CD4-positive, alpha-beta T cell treated with Interleukin-10 for 1 hour (primary cell): ENCODE measurements at places on chromosomes 12 and 14.

DNA sequence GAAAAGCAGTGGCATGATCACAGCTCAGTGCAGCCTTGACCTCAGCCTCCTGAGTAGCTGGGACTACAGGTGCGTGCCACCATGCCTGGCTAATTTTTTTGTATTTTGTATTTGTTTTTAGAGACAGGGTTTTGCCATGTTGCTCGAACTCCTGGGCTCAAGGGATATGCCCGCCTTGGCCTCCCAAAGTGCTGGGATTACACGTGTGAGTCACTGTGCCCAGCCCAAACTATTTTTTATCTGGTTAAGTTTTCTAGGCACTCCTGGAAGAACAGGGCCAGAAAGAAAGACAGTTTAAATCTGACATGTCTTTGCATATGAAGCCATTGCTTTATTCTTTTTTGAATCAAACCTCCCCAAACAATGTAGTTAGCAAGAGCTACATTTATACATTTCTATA is 27.5 kb upstream of the PTGR2 start:
- DNase-seq: no peak

DNA sequence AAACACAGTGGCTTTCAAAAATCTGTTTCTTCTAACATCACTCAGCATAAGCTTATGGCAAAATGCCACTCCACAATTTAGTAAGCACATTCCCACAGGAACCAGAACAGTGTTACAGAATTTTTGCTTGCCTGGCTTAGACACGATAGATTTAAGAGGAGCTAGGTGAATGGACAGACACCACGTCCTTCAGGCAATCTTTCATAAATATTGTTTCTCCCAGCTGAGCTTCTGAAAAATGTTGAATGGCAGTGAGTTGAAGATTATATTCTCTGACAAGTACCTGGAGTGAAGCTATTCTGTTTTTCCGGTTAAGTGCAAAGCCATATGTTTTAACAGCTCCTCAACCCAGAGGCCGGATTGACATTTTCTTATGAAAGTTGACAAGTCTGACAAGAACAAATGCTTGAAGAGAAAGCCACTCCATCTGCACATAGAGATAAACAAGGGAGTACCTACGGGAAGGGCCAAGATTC is 102.0 kb downstream of the FSCB start:
- DNase-seq: no peak

- DNase-seq: no peak
Measured at GRCh38 chr14:105153331-105153731, 15.2 kb downstream of the JAG2 start.

GRCh38 chr12:54991991-54992375 is 7.4 kb upstream of the TESPA1 start:
- no peak for DNase-seq

DNA sequence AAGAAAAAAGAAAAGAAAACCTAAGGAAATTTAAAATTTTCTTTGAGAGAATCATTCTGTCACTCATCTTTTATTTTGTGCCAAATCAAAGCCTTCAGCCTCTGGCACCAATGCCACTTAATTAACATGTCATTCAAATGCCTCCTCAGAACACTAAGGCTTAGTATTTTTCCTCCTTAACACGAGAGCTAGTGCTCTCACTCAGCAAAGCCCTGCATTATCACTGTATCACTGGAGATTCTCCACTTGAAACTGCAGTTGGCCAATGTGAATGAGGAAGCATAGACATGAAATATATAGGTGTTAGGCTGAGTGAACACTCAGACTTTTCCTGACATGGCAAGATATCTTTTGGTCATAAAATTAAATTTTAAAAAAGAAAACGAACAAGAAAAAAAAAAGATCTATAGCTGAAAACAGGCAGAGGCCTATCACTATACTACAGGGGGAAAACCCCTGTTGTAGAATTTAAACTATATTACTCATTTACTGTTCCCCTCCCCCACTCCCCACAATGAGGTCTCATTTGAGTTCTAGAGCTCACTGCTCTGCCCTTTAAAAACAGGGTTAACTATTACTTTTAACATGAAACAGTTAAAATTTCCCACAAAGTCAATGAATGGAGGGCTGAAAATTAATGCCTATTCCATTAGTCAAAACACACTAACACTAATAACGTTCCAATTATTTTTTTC is 5.1 kb downstream of the MBIP start:
- no peak for DNase-seq

GRCh38 chr12:123354600-123354999 is 10.0 kb downstream of the SBNO1 start:
- no peak for DNase-seq

DNA sequence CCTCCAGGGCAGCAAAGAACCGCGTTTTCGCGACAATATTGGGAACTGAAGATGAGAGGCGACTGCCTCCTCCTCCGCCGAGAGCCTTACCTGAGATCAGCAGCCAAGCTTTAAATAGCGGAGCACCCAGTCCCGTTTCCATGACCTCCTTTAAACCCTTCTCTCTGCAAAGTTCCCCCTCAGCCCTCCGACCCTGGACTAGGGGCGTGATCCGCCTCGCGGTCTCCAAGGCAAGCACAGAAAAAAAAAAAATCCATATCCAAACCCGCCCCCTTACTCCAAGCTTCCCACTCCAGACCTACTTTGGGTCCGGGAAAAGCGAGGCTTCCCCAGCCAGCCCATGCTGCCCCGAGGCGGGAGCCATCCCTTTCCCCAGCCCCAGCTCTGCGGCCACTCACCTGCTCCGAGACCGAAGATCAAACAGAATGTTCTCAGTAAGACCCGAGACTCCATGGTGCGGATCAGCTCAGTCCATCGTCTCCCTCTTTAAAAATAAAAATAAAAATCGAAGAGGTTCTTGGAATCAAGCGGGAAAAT is 630 bp downstream of the NELL2 start:
- DNase-seq: peak; percentile 26

- DNase-seq: no peak
Measured at GRCh38 chr12:53123578-53124351, 20.5 kb downstream of the SOAT2 start.

DNA sequence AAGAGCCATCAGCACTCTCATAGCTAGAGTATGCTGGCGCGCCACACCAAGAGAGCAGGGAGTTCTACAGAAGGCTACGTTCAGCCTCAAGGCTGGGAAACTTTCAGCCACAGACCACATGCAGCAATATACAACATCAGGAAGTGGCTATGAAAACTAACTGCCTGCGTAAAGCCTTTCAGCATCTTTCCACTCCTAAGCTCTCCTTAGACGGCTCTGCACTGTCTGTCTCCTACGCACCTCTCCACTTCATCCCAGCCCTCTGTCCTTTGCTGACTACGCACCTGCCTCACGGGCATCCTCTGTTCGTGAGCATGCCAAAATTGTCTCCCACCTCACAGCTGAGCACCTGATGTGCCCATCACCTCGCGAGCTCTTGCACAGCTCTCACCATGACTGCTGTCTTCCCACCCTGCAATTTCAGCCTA is 9.7 kb downstream of the MPHOSPH9 start:
- DNase-seq: peak; percentile 63

DNA sequence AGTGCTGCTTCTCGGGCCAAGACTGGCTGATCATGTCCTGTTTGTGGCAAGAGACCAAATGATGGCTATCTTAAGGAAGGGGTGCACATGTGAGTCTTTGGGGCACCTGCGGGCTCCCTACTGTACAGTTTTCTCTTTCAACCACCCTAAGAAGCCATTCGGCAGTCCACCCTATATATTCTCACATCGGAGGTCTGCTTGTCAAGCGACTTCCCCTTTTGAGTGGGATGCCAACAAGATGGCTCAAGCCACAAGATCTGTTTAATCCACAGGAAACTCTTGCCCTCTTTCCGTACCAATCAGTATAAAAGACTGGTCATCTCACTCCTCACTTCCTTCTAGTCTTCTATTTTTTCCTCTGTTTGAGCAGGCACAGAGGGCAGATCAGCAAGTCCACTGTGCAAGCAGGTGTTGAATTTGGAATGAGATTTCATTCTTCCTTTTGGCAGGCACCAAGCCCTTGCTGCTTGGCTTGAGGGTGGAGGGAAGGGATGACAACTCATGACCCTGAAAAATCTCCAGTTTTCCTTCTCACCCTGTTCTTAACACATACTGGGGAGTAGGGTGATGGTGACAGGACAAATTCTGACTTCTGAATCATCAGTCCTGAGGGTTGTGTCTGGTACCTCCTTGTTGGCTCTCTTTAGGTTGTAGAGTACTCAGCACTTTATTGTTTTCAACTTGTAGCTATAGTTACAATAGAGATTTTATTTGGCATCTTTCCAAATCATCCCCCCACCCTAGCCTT is 17.6 kb downstream of the LACRT start:
- DNase-seq: no peak

- DNase-seq: no peak
Measured at GRCh38 chr12:48978741-48979601, 849 bp downstream of the WNT1 start.

DNA sequence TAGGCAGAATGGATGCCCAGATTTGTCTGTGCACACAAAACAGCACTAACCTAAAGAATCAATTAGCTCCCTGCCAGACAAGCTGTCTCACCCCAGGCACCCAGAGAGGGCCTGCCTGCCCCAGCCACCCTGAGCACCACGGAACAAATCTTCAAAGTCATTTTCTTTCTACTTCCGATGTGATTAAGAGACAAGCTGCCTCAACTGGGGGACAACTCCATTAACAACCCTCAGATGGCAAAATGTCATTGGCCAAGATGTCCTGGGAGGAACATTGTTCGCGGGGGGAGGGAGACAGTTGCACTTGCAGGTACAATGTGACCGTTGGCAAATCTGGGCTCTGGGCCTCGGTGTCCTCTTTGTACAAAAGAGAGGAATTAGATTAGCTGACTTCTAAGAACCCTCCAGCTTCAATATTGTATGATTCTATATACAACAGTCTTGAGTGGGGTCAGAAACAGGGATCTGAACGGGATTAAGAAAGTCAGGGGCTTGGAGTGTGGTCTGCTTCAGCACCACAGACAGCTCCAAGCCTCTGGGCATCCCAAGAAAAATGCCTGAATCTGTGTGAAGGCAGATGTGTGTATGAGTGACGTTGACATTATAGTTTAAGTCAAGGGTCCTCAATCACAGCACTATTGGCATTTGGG is 42.8 kb upstream of the CMKLR1 start:
- no peak for DNase-seq

- no peak for DNase-seq
Measured at GRCh38 chr12:5096241-5096924, 52.7 kb downstream of the KCNA5 start.

- no peak for DNase-seq
Measured at GRCh38 chr12:57761391-57761998, 5.4 kb downstream of the CYP27B1 start.

- DNase-seq: no peak
Measured at GRCh38 chr12:105040476-105040875, 43.8 kb downstream of the ALDH1L2 start.

DNA sequence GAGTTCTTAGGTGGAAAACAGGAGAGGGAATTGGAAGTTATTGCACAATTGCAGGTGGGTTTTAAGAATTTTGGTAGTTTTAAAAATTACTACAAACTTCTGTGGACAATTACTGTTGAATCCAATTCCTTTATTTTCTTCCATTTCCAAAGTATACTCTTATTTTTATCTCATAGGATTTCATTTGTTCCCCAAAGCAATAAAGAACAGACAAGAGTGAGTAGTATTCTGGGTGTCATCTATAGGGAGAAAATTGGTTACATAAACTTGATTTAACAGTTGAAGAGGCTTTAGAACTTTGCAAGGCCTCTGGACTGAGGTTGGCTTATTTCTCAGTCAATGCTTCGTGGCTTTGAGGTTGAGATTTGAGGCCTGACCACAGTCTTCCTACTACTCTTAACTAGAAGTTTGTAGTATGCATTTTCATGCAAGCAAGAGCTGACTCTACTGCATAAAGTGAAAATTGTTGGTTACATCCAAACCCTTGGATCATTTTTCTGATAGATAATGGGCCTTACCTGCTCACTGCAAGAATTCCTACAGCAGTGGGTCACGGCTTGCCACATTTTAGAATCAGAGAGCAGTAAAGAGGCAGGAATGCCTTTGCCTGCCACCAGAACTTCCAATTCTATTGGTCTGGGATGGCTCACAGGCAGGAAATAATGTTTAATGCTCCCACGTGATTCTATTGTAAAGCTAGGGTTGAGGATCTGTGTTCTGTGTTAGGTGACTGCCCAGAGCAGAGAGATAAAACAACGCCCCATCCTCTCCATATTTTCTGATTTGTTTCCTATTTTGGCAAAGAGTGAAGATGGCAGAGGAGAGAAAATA is 270.5 kb downstream of the TTC6 start:
- DNase-seq: no peak

GRCh38 chr14:91331721-91332120 is 85.9 kb downstream of the CCDC88C start:
- no peak for DNase-seq

DNA sequence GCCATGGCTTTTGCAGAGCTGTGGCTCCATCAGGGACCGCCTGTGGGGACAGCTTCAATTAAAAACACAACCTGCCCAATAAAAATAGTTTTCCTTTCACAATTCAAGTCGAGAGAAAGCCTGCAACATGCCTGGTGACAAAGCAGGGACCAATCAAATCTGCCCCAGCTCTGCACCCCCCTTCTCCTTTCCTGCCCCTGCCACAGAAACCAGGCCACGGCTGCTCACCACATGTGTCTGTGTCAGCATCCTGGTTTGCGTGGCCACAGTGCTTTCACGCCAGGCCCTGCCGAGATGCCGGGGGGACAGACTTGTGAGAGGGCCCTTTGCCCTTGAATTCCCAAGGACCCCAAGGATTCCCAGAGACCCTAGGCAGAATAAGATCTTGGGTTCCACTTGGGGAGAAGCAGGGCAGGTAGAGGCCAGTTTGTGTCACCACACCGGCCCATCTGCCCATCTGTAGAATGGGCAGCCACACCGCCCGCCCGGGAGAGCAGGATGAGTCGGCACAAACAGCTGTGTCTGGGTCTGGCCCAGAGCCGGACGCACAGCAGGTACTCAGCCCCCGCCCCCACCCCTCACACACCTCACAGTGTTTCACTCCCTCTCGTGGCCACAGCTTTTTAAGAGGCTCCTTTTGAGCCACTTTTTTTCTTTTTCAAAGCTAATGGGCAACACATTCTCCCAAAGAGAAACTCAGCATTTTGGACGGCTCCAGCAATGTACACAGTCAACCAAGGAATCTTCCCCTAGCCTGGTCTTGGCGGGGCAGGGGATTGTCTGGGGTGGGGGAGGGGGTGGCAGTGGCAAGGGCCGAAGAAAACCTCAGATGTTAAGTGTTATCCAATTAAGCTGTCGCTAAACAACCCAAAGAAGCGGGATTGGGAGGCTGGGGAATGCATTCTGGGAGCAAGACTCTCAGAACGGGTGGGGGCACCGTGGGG is 41.5 kb downstream of the BCL11B start:
- DNase-seq: peak; percentile 90

GRCh38 chr14:100065942-100066574 is 836 bp downstream of the EVL start:
- peak; percentile 85 for DNase-seq
